ENCODE measurements at places on chromosomes 11 and 22.
A peak's percentile ranks its signal among the peaks of the same experiment; 100 is the strongest.

- no peak for DNase-seq
Measured at GRCh38 chr11:71279916-71280645, 27.7 kb upstream of the SHANK2 start.

DNA sequence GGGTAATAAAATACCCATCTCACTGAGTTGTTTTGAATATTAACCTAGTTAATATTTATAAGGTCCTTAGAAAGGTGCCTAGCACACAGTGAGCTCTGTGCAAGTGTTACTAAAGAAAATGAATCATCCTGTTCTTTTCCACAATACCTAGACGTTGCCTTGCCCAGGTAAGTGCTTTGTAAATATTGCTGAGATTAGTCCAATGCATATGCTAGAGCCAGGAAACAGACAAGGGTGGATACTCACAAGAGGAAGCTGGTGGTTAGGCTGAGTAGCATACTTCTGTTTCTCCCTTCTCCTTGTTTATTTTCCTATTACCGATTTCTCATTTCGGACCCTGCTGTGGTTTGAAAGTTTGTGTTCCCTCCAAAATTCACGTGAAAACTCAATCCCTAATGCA lies 58.1 kb upstream of the BARX2 start:
- no peak for DNase-seq

DNA sequence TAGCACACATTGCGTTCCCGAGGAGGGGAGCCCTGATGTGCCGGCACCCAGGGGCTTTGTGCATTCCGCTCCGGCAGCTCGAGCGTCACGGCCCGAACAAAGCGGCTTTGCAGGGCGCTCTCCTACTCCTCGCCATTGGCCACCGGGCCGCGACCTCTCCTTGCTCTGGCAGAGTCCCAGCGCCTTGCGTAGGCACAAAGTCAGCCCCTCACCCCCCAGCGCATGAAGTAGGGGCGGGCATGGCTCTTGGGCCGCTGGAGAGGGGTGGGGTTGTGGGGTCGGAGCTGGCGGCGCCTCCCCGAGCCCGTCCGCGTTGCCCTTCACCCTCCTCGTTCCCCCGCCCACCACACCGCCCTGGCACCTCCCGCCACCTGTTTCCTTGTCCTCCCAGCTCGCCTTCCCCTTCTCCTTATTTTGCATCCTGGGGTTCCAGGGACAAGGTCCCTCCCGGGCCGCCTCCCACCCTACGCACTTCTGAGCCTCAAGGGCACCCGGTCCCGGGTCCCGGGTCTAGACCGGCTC lies 753 bp upstream of the PPARA start:
- DNase-seq: peak; percentile 38

DNA sequence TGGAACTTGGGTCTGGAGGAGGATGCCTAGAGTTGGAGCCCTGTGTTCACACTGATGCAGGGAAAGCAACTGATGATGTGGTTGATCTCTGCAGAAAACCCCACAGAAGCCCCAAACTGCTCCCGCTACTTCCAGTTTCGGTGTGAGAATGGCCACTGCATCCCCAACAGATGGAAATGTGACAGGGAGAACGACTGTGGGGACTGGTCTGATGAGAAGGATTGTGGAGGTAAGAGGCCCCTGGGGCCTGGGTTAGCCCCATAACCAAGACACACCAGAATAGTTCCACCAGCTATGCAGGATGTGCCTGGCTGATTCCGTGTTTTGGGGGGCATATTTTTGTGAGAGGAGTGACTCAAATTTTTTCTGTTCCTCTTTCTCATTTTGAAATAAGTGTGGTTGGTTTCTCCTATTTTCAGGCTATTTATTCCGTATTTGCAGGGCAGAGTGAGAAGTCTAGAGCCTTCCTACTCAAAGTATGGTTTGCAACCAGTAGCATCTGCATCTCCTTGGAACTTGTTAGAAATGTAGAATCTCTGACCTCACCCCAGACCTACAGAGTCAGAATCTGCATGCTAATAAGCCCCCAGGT lies 137.3 kb upstream of the SORL1-AS1 start:
- DNase-seq: no peak

DNA sequence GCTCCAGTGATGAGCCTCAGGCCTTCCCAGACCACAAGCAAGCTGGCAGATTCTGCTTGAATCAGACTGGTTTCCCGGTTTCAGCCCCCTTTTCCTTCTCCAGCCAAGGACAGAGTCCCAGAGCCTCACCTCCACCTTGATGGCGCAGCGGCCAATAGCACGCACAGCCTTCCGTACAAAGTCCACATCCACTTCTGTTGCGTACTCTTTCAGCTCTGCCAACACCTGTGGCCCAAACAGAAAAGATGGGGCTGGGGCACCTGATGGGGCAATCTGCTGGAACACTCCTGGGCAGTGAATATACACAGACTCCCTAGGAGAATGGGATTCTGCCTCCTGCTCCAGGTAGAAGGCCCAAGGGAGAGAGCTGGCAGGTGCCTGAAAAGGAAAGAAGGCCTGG lies 35.5 kb upstream of the RASL10A start:
- no peak for DNase-seq

GRCh38 chr11:120871924-120872323 lies 152.0 kb upstream of the TBCEL start:
- DNase-seq: no peak

DNA sequence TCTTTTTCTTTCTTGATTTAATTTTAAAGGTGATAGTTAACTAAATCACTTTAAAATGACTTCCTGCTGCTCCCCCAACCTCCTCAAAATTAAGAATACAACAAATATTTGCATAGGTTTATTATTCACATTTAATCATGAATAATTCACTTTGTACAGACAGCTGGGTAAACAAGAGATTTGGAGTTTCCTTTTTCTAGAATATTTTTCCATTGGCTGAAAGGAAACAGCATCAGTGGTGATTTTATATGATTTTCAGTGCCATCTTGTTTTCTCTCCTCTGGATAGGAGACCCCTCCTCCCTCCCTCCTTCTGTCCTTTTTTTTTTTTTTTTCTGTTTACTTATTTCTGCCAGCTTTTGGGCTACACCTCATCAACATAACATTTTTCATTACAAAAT lies 60.5 kb downstream of the LIF start:
- DNase-seq: no peak

DNA sequence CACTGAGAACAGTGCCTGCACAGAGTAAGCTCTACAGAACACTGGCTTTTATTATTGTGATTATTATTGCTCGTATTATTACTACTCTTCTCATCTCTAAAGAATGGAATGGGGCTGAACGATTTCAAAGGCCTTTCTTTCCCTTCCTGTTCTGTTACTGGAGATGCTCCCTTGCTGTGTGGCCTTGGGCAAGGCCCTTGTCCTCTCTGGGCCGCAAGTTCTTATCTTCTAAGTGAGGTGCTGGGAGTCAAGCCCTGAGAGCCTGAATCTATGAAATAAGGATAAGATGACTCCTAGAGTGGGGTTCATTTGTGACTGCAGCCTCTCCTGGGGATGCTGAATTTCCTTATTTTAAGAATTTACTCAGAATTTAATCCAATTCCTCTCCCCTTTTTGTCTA lies 113.5 kb downstream of the FBXO7 start:
- DNase-seq: no peak

DNA sequence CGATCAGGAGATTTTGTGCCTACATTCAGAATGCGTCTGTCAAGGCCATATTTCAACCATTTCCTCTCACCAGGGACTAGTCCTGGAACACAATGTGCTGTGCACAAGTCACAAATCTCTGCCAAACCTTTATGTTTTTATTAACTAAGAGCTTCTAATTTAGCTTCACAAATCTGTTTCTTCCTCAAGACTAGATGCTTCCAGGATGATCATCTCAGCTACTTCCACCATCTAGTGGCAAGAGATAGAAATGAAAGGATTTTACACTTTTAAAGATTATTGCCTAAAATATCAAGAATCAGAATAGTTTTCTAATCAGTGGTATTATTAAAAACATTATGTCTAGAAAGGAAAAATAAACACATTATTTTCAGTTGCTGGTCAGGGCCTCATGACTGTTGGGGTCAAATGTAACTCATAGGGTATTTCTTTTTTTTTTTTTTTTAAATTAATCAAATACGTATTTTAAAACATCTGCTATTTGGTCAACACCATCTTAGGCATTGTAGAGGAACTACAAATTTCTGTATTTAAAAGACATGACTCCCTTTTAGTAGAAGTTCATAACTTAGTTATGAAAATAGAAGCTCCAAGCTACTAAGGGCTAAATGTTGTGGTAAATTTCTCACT lies 1102.6 kb downstream of the DLG2 start:
- DNase-seq: no peak

DNA sequence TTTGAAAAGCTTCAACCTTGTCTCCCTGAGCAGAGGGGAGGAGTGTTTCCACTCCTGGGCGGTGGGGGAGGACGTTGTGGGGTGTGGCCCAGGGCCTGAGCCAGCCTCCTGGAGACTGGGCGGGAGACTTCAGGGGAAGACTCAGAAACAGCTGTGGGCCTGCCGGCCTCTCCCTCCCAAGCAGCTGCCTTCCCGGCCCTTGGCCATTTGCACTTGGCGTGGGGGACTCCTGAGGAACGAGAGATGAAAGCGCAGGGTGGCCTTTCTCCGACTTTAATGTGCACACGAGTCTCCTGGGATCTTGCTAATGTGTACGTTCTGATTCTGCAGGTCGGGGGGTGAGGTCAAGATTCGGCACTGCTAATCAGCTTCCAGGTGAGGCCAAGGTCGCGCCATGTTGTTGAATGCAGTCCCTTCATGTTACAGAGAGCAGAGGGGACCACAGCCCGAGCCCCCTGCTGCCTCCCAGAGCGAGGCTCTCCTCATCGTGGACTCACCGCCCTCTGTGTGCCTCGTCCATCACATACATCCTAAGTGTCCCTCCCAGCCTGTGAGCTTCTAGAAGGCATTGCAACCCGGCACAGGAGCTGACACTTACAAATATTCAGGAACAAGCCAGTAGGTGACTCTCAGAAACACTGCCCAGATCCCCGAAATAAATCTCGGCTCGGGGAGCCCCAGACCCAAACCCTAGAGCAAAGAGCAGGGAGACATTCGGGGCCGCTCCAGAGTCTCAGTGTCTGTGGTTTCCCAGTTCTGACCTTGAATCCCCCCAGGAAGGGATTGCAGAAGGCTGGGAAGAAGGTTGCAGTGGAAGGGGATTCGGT lies 7.7 kb downstream of the LIF start:
- DNase-seq: no peak

GRCh38 chr11:76623171-76623883 lies 47.2 kb downstream of the LRRC32 start:
- no peak for DNase-seq

DNA sequence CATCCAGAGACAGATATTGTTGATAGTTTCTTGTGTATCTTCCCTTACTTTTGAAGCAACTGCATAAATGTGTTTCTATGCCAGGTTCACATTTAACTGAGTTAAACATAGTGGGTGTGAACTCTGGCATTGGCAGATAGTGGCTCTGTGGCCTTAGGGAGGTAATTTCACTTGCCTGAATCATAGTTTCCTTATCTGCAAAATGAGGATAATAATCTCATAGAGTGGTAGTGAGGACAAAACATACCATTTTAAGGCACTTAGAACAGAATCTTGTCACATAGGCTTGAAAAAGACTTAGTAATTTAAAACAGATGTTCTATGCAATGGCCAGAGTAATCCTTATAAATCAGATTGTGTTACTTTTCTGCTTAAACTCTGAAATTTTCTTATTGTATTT lies 56.4 kb upstream of the SYN3 start:
- DNase-seq: no peak

- peak; percentile 76 for DNase-seq
Measured at GRCh38 chr22:20205964-20206708, 55.3 kb upstream of the CCDC188 start.

DNA sequence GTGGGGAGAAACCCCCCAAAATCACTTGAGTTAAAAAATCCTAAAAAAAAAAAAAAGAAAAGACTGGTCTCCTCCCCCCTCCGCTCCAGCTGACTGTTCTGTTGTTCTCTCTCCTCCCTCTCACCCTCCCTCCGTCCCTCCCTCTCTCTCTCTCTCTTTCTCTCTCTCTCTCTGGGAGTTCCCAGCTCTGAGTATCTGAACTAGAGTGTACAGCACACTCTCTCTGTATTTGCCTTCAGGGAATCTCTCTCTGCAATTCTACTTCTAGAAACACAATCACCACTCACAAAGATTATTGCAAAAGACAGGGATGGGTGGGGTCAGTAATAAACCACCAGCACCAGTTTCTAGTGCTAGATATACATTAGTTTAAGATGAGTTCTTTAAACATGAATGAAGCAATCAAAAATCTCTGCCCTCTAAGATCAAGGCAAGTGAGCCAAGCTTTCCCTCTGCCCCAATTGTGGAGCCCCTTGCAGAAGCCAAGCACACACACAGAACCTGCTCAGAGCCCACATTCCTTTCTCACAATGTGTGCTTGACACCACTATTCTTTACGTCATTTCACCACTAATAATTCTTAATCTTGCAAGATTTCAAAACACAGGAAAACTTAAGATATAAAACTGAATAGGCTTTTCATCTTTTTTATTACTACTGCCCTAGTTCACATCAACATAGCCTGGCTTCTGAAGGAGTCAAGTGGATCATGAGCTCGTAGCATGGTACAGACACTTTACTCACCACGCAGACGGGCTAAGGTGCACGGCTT lies 133.5 kb downstream of the RBFOX2 start:
- DNase-seq: no peak

DNA sequence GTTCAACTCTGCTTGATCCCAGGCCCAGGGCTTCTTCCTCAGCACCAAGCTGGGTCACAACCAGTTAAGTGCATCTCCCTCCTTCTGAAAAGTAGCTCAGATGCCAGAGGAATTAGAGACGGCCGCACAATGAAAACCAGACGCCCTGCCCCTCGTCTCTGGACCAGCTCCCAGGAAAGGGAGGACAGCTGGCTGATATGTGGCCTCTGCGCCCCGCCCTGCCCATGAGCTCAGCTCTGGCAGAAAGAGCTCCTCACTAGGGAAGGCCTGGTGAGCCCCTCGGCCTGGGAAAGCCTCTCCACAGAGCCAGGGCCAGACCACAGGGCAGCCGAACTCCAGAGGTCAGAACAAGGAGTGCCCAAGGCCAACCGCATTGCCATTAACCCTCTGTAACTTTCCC lies 18.1 kb upstream of the SCGB1A1 start:
- DNase-seq: no peak

Data from CD4-positive, alpha-beta T cell treated with Interleukin-12 subunit alpha and Interleukin-12 subunit beta, for 1 hour (primary cell).